Activated CD8-positive, alpha-beta memory T cell treated with anti-CD3 and anti-CD28 coated beads for 1 hour (primary cell): ENCODE measurements at places on chromosomes 11 and 22.

DNA sequence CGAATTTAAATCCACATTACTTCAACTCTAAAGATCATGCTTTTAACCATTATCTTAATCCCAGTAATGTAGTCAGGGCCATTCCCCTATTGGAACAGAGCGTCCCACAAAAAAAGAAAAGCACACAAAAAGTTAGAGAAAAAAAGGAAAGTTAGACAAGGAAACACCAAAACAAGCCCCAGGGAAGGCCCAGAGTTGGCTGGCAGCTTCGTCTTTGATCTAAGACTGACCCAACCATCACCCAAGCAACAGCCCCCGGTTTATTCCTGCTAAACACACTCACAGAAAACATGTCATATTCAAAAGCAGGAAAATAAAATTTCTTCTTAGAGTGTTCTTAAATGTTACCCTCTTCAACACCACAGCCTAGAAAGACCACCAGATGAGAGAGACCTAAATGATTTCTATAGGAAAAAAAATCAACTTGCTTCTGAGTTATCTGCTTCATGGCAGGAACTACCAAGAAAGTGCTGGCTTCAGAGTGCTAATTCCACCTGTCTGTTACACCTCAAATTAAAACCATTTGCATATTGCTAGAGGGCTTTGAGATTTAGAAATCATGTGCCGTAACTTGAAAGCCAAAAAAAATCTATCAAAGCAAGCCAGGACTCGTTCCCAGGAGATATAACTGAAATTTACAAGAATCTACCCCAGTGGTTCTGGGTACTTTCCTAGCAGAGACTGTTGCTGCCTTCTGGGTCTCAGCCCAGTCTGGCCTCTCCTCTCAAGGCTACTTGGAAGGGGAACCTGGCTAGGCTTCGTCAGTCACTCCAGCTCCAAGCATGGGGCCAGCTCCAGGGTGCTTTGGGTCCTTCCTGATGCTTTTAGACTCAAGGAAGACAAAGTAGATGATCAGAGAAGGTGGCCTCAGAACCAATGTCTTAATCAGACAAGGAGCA is 31.2 kb downstream of the POU2AF3 start:
- DNase-seq: no peak

DNA sequence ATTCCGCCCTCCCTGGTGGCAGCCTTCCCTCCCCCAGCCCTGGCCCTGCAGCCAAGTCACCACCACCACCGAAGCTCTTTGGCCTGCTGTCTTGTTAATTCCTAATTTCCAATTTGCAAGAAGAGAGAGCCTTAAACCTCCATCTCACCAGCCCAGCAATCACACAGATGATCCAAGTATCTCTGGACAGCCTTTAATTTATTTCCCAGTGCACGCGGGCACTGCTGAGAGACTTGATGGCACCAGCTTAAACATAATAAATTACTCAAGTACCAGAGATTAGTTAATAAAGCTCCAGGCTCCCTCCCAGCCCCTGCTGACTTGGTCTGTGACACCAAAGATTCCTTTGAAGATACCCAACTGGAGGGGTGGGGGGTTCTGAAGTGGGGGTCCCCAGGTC is 494.7 kb downstream of the BUD13 start:
- no peak for DNase-seq

DNA sequence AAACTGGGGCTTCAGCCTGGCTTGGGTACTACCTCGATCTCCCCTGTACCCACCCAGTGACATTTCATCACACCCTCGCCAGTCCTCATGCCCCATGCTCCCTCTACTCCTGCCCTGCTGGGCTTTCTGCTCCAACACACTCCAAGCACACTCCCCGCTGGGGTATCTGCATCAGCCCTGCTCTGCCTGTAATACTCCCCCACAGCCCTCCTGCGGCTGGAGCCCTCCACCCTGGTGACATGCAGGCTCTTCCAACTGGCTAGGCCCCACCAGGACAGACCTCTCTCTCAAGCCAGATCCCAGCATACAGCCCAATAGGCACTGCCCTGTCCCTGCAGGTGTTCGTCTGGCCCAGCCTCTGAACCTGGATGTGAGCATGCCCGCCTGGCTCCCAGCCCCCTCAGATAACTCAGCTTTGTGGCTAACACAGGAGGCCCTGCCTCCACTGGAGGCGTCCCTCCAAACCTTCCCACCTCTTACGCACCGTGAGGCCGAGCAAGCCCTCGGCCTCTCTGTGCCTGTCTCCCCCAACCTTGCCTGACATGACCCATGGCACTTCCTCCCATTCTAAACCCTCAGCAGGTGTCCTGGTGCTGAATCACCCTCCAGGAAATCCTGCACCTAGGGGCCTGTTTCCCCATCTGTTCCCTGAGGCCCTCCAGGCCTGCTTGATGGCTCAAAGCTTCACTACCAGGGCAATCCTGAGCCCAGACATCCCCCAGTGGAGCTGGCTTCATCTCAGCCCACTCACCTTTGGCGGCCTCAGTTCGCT is 33.5 kb upstream of the TXNRD2 start:
- no peak for DNase-seq

GRCh38 chr11:117019871-117020270 is 78.4 kb downstream of the SIK3 start:
- DNase-seq: no peak
